Chondrocyte (in vitro differentiated cells): ENCODE measurements at places on chromosomes 4 and X. TPM values are rescaled to one million over a fixed set of nuclear protein-coding genes. Genes with fewer than 3 reads are reported as not detected.
A peak's percentile ranks its signal among the peaks of the same experiment; 100 is the strongest.

GRCh38 chrX:132858018-132858417 lies 100.4 kb downstream of the HS6ST2 start:
- H3K36me3 ChIP-seq: no peaks in the 10 kb centered on the region
- H3K4me3 ChIP-seq: no peak overlapping the region
- peaks cover 1% of the 10 kb centered on the region for H3K4me1 ChIP-seq
- H3K27ac ChIP-seq: no peak overlapping the region

- H3K36me3 ChIP-seq: peaks cover 2% of the 10 kb centered on the region
- H3K27ac ChIP-seq: peak overlapping the region; percentile 94
- peak overlapping the region; percentile 84 for H3K4me3 ChIP-seq
- DNase-seq: no peak
- H3K4me1 ChIP-seq: peaks cover 34% of the 10 kb centered on the region
- H3K27me3 ChIP-seq: no peaks in the 10 kb centered on the region
Measured at GRCh38 chrX:81202456-81202819, 536 bp downstream of the SH3BGRL start.

DNA sequence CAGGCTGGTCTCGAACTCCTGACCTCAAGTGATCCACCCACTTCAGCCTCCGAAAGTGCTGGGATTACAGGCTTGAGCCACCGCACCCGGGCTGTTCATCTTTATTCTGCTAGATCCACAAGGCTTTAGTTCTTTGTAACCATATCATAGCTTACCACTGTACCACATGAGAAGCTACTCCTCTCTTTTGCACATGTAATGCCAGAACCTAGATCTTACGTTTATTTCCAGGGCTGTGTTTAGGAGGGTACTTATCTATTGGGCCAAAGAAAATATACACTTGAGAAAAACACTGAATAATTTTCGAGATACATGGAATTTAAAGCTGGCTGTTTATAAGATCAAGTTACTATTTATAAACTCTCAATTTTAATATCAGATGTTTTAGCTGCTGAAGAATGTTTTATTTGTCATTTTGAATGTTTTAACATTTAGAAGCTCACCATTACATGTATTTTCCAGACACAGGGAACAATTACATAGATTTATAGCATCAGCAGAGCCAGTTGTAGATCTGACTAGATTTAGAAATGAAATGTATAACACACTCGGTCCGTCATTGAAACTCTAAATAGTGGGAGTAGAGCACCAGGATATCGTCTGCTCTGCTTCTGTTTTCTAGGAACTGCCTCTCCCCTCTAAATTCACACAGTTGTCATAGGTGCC lies 155.3 kb upstream of the HAND2 start:
- no peak overlapping the region for H3K4me3 ChIP-seq
- H3K27ac ChIP-seq: no peak overlapping the region
- DNase-seq: no peak
- H3K36me3 ChIP-seq: no peaks in the 10 kb centered on the region
- H3K27me3 ChIP-seq: peaks cover 22% of the 10 kb centered on the region

- H3K4me3 ChIP-seq: no peak overlapping the region
- H3K27me3 ChIP-seq: no peaks in the 10 kb centered on the region
- no peak for DNase-seq
- H3K36me3 ChIP-seq: no peaks in the 10 kb centered on the region
- no peak overlapping the region for H3K27ac ChIP-seq
- H3K4me1 ChIP-seq: peaks cover 6% of the 10 kb centered on the region
Measured at GRCh38 chrX:1536712-1537030, 314 bp downstream of the P2RY8 start.

DNA sequence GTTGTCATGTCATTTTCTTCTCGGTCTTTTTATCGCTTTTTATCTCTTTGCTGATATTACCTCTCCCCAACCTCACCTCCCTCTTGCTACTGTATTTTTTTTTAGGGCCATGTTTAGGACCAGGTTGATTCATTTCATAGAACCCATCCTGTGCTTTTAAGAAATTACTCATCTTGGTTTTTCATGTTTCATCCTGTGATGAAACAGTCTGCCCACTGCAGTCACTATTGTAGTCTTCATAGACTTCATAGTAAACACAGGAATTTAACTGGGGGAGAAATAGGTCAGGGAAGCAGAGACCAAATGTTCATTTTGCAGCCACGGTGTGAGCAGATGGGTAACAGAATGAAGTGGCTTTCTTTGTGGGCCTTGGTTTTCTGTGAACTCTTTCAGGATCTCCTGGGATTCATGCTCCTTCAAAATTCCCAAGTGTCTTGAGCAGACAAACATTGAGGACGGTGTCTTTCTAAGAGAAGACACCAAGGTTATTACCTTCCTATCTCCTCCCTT lies 161.8 kb downstream of the NAA11 start:
- H3K27me3 ChIP-seq: no peaks in the 10 kb centered on the region
- H3K27ac ChIP-seq: no peak overlapping the region
- no peak for DNase-seq

Gene TLL1
- total RNA-seq: 2.1 to 16.7 TPM (median 3.4 TPM) in 3 replicates

- peak overlapping the region; percentile 8 for H3K27ac ChIP-seq
- H3K27me3 ChIP-seq: no peaks in the 10 kb centered on the region
- no peak for DNase-seq
- H3K4me1 ChIP-seq: peaks cover 28% of the 10 kb centered on the region
- no peaks in the 10 kb centered on the region for H3K36me3 ChIP-seq
Measured at GRCh38 chrX:31436424-31436823, 364.6 kb upstream of the FTHL17 start.

Gene PPP2R2C
- total RNA-seq: 0.10 to 0.94 TPM (median 0.13 TPM) in 3 replicates

GRCh38 chr4:60033826-60034225 lies 1166.3 kb upstream of the ADGRL3 start:
- no peak for DNase-seq
- no peaks in the 10 kb centered on the region for H3K4me1 ChIP-seq
- H3K27ac ChIP-seq: no peak overlapping the region
- peaks cover 2% of the 10 kb centered on the region for H3K27me3 ChIP-seq

GRCh38 chrX:114268643-114269042 lies 315.2 kb upstream of the HTR2C start:
- no peak for DNase-seq
- no peak overlapping the region for H3K27ac ChIP-seq
- H3K4me1 ChIP-seq: no peaks in the 10 kb centered on the region
- H3K4me3 ChIP-seq: no peak overlapping the region
- H3K27me3 ChIP-seq: no peaks in the 10 kb centered on the region
- no peaks in the 10 kb centered on the region for H3K36me3 ChIP-seq

Gene MAGEA10
- total RNA-seq: not detected in 3 replicates

Gene PWWP3B
- 1.1 to 2.1 TPM (median 1.1 TPM) in 3 replicates for total RNA-seq

GRCh38 chr4:146243141-146243882 lies 29.0 kb downstream of the REELD1 start:
- no peak overlapping the region for H3K4me3 ChIP-seq
- no peak overlapping the region for H3K27ac ChIP-seq
- H3K27me3 ChIP-seq: no peaks in the 10 kb centered on the region
- DNase-seq: no peak
- peaks cover 16% of the 10 kb centered on the region for H3K4me1 ChIP-seq

Gene UNC5C
- 4.7 to 15.5 TPM (median 15.4 TPM) in 3 replicates for total RNA-seq

DNA sequence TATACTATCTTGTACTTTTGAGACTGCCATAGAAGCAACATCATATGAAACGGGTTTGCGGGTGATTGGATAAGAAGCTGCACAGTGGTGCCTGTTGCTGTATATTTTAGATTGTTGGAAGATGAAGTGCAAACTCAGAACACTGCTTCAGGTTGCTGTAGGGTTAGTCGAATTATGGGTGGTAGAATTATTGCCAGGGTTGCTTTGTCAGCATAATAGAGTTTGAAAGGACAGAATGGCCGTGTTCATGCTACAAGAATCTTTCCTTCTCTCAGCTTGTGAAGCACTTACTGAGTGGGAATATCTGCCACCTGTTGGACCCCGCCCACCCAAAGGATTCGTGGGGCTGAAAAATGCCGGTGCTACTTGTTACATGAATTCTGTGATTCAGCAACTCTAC lies 115.5 kb downstream of the USP9X start:
- H3K4me1 ChIP-seq: no peaks in the 10 kb centered on the region
- H3K27ac ChIP-seq: no peak overlapping the region
- no peaks in the 10 kb centered on the region for H3K27me3 ChIP-seq
- no peak overlapping the region for H3K4me3 ChIP-seq
- H3K36me3 ChIP-seq: peaks cover 19% of the 10 kb centered on the region
- DNase-seq: no peak

DNA sequence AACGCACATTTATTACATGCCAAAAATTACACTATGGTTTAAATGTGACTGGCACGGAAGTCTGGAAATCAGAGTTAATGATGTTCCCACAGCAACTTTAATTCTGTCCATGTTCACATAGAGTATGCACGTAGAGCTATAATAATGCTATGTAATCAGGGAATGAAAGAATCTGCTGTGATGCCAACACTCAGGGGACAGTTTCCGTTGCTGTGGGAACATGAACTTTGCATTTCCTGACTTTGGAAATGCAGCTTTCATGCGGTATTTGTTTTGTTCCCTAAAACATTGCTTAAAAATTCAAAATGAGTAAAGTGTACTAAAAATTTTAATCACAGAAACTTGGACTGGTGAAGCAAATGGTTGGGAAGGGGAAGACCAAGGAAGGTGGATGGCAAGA lies 65.7 kb downstream of the MAGEA1 start:
- H3K27ac ChIP-seq: no peak overlapping the region
- H3K27me3 ChIP-seq: peaks cover 5% of the 10 kb centered on the region
- H3K36me3 ChIP-seq: no peaks in the 10 kb centered on the region
- no peak overlapping the region for H3K4me3 ChIP-seq
- DNase-seq: no peak

DNA sequence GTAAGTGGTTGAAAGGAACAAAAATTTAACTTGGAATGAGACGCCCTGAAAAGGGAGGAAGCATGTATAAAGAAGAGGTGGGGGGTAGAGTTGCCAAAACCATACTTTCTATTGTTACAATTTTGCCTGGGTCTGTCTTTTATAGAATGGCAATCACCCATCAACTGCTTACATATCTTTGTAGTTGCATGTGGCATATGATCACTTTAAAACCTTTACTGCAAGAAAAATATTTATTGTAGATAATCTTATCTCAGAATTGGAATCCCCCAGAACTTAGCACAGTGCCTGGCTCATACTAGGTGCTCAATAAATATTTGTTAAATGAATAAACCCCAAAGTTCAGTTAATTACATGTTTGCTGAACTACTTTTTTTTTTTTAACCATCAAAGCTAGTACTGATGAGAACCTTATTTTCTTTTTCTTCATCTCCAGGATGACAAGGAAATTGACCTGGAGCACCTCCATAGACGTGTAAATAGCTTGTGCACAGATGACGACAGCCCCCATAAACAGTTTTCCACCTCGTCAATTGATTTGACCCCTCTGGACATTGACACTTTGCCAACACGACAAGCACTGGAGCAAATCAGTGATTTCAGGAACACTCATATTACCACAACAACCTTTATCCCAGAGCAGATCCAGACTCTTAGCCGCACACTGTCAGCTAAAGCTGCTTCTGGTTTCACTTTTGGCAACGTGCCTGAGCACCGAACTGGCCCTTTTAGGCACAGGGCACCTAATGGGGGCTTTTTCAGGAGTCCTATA lies 56.7 kb upstream of the ATOH1 start:
- no peaks in the 10 kb centered on the region for H3K36me3 ChIP-seq
- no peak overlapping the region for H3K27ac ChIP-seq
- DNase-seq: no peak
- peaks cover 31% of the 10 kb centered on the region for H3K27me3 ChIP-seq
- no peaks in the 10 kb centered on the region for H3K4me1 ChIP-seq

- H3K27ac ChIP-seq: no peak overlapping the region
- H3K36me3 ChIP-seq: peaks cover 28% of the 10 kb centered on the region
- no peak for DNase-seq
- no peak overlapping the region for H3K4me3 ChIP-seq
- H3K27me3 ChIP-seq: no peaks in the 10 kb centered on the region
Measured at GRCh38 chr4:37839426-37839825, 12.9 kb downstream of the PGM2 start.

Gene CD38
- total RNA-seq: not detected in 3 replicates

- no peak overlapping the region for H3K27ac ChIP-seq
- no peaks in the 10 kb centered on the region for H3K27me3 ChIP-seq
- H3K36me3 ChIP-seq: no peaks in the 10 kb centered on the region
- DNase-seq: no peak
Measured at GRCh38 chr4:76277667-76278066, 26.1 kb downstream of the FAM47E start.
